Stimulated activated CD4-positive, alpha-beta T cell treated with anti-CD3 and anti-CD28 coated beads, TNF-alpha, amount 100 ng/mL, for 24 hours (primary cell): ENCODE measurements at places on chromosomes 6 and 20.

GRCh38 chr6:47727391-47727790, 29.0 kb downstream of the ADGRF4 start:
- no peak for DNase-seq

GRCh38 chr6:72916906-72917305, 295.0 kb downstream of the KCNQ5 start:
- DNase-seq: no peak

DNA sequence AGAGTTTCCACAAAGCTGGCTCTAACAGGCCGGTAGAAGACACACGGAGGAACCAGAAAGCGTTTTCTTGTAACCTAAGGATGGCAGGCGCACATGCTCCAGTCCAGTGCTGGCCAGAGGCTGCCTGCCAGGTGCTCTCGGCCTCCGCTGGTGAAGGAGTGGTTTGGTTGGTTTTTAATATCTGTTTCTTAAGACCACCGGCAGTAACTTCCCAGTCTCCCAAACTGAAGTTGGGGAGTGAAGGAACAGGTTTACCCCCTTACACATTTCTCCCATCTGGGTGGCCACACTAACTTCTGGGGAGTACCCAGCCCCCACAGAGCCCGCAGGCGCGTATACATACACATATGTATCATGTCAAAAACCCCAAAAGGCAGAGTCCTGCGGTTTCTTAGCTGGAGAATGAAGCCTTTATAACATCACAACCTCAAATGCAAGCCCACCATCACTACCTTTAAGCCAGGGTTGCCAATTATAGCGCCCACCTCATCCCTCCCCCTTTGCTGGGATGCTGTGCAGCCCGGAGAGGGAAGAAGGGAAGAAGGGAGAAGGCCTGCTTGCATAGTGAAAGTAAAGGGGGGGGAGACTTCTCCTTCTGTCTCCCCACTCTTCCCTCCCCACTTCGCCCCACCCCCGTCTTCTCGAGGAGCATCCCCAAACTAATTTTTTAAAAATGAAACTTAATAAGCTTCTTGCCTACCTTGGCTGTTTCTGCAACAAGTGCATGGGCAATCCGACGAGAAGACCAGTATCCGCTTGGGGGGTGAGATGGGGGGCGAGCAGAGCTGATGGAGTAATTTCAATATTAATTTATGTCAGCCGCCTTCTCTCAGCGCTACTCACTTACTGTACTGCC, 1.0 kb downstream of the TRERF1 start:
- DNase-seq: no peak

GRCh38 chr6:83883240-83883639, 23.8 kb downstream of the CYB5R4 start:
- DNase-seq: no peak

DNA sequence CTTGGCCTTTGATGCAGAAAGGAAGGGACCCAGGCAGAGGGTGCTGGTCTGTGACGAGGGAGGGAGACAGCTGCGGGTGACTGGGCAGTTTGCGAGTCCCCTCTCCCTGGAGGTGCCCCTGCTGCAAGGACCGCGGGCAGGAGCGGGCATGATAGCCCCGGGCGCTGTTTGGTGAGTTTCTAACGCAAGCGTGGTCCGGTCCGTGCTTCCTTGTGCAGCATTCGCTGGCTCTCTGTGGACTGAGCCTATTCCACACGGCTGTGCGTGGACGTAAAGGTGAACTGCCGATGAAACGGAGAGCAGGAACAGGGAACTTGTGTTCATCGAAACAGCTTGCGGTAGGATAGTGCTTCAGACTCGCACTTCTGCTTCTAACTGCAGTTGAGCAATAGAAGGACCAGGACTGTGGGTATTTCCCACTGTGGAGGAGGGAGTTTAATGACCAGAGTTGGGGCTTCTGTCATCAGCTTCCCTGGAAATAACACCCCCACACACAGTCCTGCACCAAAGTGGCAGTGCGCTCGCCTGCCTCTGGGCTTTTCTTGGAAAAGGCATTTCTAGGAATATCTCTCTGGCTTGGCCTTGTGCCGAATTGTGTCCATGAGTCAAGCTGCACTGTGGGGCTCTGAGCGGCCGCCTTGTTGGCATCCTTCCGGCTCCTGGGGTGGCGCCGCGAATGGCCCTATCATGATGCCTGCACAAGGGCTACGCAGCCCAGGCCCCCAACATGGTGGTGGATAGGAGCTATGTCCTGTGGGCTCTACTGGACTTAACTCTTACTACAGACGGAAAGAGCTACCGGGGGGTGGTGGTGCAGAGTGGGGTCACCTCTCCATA, 48.9 kb downstream of the DUSP22 start:
- DNase-seq: no peak

DNA sequence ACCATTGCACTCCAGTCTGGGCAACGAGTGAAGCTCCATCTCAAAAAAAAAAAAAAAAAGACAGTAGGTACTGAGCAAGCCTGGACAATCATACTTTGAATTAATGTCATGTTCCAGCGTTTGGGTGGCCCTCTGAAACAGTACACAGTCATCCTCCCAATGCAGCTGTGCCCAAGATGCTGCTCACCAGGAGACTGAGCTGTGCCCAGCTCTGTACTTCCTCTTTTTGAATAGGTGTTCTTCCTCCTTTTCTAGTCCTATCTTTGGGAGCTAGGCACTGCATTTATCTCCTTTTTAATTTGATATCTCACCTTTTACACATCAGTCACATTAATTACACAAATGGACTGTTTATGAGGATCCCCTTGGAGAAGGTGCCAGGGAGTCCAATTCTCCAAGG, 101.5 kb downstream of the RPP40 start:
- DNase-seq: no peak

DNA sequence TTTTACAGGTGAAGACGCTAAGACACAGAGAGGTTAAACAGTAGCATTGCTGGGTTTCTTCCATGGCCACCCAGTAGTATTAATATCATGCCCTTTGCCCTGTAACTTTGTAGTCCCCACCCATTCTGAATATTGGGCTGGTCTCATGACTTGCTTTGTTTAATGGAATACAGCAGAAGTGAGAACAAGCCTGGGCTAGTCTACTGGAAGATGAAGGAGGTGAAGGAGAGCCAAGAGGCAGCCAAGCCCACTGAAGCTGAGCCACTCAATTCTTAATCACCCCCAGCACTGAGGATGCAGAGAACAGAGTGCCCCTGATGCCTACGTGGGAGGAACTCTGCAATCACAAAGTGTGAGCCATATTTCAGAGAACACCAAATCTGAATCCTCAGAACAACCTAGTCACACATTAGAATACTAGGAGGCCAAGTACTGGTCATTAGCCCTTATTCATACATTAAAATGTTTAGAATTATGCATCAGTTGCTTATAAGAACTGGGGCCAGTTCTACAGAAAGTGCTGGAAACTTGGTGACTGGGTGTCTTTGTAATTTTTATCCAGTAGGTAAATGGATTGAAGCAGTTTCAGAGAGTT, 270.1 kb upstream of the PRND start:
- no peak for DNase-seq

- DNase-seq: no peak
These were observed at the start of gene XKR7 for GRCh38 chr20:31967830-31968249. TSS of gene XKR7 (plus strand) at chr20:31968151. CDS start at chr20:31968176, 25 bp downstream.

- DNase-seq: no peak
These were observed 13.6 kb downstream of the ITPA start for GRCh38 chr20:3222635-3223600.

GRCh38 chr6:36917541-36918193, 31.9 kb downstream of the C6orf89 start:
- no peak for DNase-seq

DNA sequence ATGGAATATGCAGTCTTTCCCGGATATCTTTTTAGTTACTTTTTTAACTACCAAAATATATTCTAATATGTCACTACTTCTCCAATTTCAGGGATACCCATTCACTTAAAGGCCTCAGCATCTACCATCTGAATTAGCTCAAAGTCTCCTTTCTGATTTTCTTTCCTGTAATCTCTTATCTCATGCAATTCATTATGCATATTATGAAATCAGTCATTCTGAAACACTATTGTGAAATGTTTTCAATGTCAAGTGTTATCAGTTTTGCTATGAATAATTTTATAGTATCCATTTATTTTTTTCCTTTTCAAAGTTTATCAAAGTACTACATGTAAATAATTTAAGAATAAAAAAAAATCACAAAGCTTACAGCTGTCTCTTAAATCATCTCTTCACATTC, 41.2 kb upstream of the TPBG start:
- DNase-seq: no peak

DNA sequence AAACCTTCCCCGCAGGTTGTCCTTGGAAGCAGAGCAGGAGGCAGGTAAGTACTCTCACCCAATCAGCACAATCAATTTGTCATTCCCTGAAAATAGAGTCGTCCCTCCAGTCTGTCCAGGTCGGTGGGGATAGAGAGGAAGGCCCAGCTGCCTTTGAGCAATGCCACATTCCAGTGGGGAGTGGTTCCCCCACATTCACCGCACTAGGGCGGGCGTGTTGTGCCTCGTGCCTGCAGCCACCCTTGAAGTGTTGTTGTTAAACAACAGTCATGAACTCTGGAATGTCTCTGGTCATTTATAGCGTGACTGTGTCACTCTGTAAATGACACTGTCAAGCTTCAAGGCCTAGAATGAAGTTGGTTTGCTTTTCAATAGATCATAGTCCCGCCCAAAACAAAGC, 33.4 kb downstream of the PRDM1 start:
- DNase-seq: no peak

DNA sequence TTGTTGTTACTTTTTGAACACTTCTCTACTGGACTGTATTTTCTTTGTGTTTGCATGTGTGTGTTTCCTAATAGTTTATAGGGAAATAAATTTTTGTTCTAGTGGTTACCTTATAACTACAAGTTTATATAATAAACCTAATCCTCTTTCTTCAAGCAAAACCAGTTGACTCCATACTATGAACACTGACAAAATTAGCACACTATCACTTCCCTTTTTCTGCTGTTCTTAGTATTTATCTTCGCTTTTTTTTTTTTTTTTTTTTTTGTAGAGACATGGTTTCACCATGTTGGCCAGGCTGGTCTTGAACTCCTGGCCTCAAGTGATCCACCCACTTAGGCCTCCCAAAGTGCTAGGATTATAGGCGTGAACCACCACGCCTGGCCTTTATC, 25.0 kb upstream of the C6orf62 start:
- no peak for DNase-seq

GRCh38 chr6:11615214-11615602, 77.7 kb downstream of the TMEM170B start:
- no peak for DNase-seq

- DNase-seq: no peak
These were observed 22.1 kb downstream of the GJA10 start for GRCh38 chr6:89916136-89916920.

DNA sequence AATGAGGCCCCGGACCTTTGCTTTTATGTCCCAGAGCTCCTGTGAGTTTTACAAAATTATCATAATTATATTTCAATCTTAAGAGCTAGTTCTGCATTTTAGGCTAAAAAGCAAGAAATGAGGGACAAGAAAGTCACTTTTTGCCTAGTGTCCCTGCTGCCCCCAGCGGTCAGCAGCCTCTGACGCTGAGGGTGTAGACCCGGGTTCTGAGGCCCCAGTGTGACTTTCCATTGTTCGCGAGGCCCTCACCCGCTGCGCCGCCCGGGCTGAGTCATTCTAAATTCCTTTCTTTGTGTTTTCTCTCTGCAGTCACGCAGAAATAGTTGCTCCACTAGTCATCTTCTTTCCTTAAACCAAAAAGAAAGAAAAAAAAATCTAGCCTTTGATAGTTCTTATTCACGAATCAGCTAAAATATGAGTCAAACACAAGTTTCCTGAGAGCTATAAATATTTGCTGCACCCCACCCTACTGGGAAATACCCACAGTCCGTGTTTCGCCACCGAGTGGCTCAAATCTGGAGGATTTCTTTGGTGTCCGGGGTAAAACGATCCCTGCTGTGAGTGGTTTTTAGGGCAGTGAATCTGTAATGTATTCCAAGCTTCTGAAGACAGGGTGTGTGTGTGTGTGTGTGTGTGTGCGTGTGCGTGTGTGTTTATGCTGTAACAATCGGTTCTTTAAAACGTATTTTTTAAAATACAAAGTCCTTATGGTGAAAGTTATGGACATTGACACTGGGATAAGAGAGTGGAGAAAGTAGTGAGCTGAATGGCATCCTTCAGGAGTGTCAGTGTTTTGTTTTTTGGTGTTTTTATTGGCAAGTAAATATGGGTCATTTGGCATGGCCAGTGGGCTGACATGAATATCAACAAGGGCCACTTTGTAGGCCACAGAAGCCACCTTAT, 59.7 kb upstream of the EEF1A1 start:
- peak; percentile 69 for DNase-seq

DNA sequence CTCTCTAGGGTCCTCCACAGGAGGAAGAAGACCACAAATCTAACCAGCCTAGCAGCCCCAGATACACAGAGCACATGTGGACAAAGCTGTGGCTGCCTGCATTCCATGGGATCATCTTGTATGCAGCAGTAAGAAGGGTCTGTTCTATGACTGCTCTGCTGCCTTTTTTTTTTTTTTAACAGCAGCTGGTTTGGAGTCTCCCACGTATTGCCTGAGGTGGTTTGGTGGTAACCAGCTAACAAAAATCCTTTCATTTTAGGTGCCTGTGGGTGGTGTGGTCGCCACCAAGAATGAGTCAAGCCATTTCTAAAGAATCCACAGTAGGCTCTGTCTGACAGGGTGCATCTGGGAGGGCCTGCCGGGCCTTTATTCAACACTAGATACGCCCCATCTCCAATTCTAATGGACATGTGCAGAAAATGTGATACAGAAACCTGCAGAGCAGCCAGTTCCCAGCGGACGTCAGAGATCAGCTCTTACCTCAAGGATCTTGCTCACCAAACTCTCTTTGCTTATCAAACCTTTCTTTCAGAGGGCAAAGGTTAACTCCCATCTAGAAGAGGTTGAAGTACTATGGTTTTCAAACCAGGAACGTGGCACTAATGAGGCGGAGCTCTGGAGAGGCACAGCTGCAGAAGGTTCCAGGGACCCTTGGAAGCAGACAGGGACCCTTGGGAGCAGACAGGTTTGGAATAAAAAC, 32.0 kb downstream of the GNAS-AS1 start:
- peak; percentile 74 for DNase-seq

DNA sequence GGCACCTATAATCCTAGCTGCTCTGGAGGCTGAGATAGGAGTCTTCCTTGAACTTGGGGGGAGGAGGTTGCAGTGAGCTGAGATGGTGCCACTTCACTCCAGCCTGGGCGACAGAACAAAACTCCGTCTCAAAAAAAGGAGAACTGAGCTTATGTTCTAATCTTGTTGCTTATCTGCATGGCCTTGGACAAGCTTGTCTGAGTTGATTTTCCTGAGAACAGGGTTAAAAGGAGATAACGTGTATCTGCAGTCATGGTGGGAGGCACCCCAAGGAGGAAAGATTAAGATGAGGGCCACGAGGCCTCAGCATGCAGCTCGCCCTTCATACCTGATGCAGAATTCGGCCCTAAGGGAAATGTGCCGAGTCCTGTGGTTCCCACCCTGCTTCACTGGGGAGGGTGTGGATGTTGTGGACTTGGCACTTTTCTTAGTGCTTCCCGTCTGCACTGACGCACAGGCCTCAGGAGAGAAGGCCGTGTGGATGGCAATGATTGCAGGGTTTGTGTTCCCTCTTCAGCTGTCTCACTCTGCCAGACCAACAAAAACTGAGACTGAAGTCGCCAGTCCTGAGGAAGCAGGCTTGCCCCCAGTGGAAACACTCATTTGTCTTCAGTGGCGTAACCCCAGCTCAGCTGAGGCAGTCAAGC, 56.3 kb downstream of the EZR start:
- DNase-seq: no peak

- peak; percentile 71 for DNase-seq
These were observed 12.7 kb downstream of the ZCCHC3 start for GRCh38 chr20:309841-310644.

GRCh38 chr6:30167101-30167500, 3.8 kb downstream of the TRIM15 start:
- no peak for DNase-seq
